ENCODE measurements at places on chromosomes 11 and 22.

DNA sequence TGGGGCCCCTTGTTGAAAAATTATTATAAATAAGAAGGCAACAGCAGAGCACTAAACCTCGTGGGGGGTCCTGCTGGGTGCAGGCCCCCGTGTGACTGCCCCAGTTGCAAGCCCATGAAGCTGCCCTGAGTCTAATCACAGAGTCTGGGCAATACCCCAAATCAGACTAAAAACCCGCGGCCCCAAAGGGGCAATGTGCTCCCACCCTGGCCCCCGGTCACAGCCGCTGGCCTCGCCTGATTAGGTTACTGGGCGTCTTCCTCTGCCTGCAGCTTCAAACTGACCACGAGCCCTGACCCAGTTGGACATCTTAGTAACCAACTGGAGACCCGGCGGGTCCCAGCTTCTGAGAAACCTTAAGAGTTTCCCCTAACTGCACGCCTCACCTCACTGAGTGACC lies 1.6 kb downstream of the CXCR5 start:
- no peak for DNase-seq

DNA sequence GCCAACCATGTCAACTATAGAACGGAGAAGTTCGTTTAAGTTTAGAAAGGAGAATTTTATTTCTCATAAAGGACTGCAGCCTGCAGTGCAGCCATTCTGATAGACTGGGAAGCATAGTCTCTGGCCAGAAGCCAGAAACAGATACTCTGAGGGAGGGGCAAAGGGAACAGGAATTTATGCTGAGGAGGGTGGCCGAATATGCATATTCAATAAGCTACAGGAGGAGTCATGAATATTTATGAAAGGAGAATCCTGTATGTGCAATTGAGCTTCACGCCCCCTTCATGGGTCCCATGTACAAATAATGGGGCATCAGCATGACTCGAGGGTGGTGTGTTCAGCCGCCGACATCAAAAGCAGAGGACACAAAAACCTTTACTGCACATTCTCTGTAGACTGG lies 199.9 kb downstream of the CWF19L2 start:
- DNase-seq = no peak

- DNase-seq = no peak
These were observed 30.6 kb downstream of the RSF1 start for GRCh38 chr11:77789731-77790476.

DNA sequence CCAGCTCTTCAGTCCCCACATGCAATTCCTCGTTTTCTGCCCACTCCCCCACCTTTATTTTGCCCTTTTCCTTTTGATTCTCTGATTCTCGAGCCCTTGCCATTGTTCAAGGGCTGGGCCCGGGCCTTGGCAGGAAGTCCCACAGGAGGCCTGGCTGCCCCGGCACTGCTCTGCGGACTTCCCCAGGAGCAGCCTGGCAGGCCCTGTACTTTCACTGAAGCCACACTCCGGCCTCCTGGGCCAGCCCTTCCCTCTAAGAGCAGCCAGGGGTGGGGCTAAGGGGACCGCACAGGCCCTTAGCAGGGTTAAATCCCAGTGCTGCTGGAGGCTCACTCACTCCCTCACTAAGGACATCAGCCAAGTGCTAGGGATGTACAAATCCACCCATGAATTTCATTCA lies 4.1 kb downstream of the LRRC32 start:
- DNase-seq = no peak

GRCh38 chr11:121721961-121722360 lies 269.2 kb upstream of the SORL1-AS1 start:
- DNase-seq = no peak

DNA sequence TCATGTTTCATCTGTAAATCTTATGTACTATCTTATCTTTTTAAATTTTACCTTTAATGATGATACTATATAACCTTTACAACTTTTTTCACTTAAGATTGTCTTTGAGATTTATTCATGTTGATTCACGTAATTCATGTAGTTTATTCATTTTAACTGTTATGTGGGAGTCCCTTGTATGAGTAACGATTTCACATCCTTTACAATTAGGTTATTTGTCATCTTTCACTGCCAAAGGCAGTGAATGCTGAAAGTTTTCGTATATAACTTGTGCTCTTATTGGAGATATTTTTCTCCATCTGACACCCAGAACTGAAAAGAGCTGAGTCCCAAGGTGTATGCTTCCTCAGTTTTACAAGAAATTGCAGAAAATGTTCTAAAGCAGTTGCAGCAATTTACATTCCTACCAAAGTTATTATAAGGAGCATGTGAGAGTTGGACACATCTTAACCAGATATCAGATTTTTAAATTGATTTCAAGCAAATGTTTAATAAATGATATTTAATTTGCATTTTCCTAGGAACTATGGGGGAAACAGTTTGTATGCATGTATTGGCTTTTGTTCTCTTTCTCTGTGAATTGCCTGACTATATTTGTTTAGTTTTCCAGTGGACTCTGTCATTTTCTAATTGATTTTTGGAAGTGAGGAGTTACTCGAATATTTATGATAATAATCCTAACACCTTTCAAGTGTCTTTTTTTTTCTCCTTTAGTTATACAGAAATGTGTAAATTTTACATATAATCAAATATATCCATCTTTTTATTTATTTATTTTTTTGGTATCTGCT lies 6.4 kb downstream of the ARL14EP start:
- DNase-seq = no peak

GRCh38 chr11:70731271-70732022 lies 333.1 kb downstream of the CTTN start:
- DNase-seq = no peak

DNA sequence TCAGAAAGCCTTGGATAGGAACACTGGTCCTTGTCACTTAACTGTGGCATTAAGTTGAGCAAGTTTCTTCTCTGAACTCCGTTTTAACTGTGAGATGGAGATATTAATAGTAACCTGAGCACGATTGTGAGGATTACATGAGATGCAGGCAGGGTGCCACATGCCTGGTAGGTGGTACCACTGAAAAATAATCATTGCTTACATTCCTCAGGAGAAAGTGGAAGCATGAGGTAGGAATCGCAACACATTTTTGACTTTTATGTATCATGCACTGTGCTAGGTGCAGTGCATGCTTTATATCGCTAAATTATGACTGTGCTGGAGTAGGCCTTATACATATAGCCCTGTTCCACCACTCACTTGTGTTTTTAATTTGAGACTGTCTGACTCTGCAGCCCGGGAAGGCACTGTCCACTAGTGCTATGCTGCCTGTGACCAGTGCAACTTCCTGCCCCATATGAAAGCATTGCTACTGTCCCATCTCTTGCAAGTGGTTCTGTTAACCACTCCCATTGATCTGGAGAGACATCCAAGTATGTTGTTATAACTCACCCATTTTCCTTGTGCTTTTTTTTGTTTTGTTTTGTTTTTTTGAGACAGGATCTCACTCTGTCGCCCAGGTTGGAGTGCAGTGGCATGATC lies 1.0 kb downstream of the UQCR10 start:
- no peak for DNase-seq

DNA sequence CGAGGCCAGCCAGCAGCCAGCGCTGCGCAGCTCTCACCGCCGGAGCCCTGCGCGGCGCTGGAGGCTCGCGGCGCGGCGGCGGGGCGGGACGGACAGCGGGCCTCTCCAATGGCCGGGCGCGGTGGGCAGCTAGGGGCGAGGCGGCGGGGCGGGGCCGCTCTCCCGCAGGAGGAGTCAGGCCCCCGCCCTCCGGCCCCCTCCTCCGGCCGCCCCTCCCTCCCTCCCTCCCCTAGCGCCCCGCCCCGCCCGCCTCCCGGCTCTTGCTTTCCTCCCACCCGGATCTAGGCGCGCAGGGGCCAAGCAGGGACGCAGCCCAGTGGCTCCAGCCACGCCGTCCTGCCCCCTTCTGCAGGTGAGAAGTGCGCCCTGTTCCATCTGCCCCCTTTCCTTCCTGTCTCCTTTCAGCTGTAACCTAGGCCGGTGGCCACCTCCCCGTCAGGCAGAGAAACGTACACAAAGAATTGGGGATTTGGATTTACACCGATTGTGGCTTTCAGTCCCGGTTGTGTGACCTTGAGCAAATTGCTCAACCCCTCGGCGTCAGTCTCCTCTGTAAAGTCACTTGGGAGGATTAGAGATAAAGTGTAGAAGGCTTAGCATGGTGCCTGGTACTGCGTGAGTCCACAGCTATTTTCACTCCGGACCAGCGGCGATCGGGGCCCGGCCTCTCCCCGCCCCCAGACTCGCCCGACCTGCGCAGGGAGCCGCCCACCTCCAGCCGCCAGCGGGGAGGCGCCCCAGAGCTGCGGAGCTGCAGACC lies at the start of gene FZD4:
FZD4 (minus strand) TSS at position 35 of the 760 bp plus-strand sequence. CDS start 310 bp downstream, outside the sequence.
- DNase-seq = peak; percentile 25

GRCh38 chr22:49928555-49929210 lies 10.2 kb downstream of the CRELD2 start:
- DNase-seq = no peak

- DNase-seq = no peak
These were observed 73.8 kb upstream of the GAL start for GRCh38 chr11:68610452-68611116.

DNA sequence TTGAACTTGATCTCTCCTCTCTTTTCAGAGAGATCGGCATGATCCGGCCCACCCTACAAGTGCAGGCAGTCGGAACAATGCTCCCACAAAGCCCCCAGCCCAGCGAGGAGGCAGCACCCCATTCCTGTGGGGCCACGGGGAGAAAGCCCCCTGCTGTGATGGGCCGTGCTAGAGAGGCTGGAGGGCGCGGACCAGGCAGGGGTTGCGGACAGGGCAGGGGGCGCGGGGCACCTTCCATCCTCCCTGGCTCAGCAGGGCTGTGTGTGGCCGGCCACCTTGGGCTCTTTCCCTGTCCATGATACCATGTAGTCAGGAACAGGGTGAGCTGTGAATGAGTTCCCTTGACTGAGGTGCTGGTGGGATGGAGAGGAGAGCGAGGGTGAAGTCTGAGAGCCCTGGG lies 379.8 kb downstream of the BRD1 start:
- DNase-seq = no peak

DNA sequence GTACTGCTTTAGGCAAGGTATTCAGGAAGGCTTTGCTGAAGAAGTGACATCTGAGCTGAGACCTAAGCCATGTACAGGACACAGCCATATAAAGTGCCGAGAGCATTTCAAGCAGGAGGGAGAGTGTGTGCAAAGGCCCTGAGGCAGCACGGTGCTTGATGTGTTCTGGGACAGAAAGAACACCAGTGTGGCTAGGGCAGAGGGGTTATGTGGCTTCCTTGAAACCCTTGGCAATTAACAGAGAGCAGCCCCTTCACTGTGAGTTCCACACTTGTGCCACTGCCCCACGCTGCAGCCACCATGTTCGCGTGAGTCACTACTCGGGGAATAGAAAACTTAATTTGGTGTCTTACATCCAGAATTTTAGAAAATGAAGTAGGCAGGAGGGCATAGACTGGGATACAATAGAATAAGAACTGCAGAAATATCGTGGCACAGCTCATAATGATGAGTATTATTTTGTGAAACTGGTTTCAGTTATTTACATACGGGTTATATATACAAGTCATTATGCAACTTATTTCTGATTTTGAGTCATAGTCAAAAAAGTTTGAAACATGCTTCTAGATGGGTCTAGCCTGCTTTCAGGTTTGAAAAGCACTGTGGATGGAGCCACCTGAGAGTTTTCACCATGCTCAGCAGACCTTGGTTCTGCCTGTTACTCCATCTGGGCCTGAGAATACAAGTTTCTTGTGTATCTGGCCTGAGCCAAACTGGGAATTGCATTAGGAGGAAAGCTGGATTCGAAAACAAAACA lies 11.8 kb downstream of the IL10RA start:
- no peak for DNase-seq

DNA sequence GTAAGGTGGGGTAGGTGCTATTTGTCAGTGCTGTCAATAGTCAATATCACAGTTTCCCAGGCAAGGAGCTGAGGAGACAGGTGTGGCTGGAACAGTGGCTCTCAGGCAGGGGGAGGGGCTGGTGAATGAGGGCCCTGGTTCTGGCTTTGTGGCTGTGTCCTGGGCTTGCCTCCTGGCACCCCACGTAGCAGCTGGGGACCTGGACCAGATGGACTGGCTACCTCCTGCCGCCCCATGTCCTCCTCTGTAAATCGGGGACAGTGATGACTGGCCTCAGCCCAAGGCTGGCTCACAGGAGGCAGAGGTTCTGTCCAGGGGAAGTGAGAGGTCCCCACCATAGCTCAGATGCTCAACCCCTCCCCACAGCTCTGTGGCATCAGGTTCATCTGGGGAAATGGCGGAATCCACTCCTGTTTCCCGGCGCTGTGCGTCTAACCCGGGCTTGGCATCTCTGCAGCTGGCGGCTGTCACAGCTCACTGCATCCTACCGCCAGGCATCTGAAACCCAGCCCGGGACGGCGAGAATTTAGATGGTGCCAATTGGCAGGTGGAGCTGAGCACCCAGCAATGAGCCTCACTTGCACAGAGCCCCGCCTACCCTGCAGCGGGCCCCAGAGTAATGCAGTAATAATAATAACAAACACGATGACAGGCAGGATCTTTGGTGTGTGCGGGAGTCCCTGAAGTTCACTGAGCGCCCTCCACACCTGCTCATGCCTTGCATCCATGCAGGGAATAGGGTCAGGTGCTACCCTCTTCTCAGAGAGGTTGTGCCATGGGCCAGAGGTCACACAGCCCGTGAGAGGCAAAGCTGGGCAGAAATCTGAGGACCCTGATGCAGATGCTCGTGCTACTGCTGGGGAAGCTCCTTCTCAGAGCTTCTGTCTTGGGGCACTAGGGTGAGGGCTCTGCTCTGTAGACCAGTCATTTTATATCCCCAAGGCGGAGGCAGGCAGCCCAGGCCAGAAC lies 27.8 kb upstream of the SHISAL1 start:
- no peak for DNase-seq

GRCh38 chr11:72686639-72687220 lies 12.5 kb upstream of the PDE2A start:
- no peak for DNase-seq

GRCh38 chr11:126098204-126098769 lies 35.6 kb upstream of the CDON start:
- DNase-seq = no peak

DNA sequence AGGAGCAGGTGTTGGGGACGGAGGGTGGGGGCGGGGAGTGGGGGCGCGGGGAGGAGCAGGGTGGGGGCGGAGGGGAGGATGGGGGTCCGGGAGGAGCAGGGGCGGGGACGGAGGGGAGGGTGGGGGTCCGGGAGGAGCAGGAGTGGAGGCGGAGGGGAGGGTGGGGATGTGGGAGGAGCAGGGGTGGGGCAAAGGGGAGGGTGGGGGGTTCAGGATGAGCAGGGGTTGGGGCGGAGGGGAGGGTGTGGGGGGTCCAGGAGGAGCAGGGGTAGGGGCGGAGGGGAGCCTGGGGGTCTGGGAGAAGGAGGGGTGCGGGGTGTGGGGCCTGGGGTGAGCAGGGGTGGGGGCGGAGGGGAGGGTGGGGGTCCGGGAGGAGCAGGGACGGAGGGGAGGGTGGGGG lies 17.1 kb downstream of the CRELD2 start:
- no peak for DNase-seq

GRCh38 chr11:10505278-10506007 lies 35.5 kb downstream of the RNF141 start:
- no peak for DNase-seq
